SK-N-MC (cell line): ENCODE measurements at places on chromosomes 4 and X.
A peak's percentile ranks its signal among the peaks of the same experiment; 100 is the strongest.

DNA sequence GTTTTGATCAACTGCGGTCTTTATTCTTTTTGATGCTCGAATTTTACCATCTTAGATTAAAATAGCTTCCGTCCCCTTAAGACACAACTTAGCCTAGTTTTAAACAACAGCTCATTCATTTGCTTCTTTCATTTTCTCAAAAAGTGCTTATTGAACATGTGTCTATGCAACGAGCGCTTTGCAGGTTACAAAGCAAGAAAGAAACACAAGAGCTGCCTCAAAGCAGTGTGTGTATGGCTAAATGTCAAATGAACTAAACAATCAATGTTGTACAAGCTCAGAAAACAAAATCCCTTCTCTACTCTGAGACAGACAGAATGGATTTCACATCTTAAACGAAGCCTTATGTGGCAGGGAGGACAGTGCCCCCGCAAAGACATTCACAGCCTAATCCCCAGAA lies 61.0 kb downstream of the EVC2 start:
- DNase-seq = no peak

DNA sequence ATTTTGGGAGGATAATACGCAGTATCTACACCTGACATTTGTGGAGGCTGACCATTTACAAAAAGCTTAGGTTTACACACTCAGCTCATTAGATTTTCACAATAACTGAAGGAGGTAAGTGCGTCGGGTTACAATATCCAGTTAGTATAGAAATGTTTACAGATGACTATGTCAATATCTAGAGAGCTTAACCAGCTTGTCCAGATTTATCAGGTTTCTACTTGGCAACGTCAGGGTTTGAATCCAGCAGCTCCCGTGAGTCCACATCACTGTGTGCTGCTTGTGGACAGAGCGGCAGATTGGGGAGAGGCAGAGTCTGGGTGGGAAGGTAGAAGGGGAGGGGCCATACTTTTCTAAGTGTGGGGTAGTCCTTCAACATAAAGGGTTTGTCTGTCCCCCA lies 28.3 kb downstream of the ARHGAP10 start:
- no peak for DNase-seq

DNA sequence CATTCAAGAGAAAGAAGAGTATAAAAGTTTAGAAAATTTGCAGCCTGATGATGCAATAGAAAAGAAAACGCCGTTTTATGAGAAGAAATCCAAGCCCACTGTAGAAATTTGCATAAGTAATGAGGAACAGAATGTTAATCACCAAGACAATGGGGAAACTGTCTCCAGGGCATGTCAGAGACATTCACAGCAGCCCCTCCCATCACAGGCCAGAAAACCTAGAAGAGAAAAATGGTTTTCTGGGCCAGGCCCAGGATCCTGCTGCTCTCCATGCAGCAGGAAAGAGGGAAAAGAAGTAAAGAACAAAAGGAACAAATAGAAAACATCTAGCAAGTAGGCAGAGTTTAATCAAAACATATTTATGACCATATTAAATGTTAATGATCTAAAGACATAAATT lies 119.0 kb downstream of the ANKRD50 start:
- DNase-seq = no peak

GRCh38 chr4:37918653-37919052 lies 27.8 kb downstream of the TBC1D1 start:
- DNase-seq = no peak

DNA sequence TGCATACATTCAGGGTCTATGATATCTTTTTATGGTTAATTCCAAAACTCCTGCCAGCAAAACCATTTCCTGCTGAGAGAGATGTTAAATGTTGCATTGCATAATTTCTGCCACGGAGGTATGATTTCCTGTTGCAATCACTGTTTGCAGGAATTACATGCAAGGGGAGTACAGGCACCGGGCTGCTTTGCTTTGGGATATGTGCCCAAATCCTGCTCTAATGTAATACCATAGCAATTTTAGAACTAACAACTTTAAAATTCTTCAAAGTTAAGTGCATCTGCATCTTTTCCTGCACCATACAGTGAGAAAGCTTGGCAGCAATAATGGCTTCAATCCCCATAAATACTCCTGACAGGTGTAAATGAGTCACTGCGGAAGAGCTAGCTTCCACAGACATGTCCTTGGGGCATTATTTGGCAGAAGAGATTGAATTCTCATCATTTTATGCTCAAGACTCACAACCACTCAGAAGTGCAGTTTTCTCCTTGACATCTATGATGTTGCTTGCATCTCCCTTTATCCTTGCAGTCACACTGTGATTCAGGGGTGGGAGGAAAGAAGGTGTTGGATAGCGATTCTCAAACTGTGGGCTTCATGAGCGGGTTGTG lies 29.6 kb downstream of the TRIM2 start:
- peak; percentile 98 for DNase-seq

DNA sequence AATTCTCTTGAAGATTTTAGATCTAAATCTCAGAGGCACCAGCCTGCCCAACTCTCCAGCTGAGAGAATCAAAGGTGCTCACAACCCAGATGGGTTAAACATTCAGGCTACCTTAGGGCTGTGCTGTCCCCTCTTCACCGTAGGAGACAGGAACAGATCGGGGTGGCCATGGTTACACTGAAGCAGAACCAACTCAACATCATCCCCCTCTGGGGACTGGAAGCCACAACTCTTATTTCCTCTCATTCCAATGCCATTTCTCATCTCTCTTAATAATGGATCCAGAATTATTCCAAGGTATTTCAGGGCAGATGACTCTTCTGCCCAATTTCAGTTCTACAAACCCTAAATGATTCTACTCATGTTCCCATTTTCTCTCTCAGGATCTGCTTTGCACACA lies 109.7 kb downstream of the NKX6-1 start:
- no peak for DNase-seq

GRCh38 chr4:138266948-138267347 lies 24.8 kb upstream of the SLC7A11 start:
- DNase-seq = no peak

DNA sequence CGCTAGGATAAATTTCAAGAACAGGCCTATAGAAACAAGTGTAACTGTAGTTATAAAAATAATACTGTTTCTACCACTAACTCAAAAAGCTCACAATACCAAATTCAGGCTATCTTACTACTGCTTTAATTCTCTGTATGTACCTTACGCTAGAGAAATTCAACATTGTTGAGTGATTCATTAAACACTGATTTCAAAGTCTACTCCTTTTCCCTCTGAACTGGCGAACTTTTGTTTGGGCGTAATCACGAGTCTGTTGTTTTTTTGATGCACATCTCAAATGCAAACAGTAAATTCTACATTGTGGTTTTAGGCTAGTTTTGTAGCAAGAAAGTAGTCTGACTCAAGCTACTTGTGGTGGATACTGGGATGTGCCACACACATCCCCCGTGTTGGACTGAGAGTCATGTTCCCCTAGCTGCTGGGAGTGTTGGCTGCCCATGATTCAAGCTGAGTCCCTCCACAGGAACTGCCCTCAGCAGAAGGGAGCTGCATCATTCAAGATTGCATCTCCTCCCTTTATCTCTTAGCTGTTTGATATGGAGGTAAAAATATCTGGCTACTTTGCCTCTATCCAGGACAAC lies 406.1 kb downstream of the RAPGEF2 start:
- DNase-seq = no peak

DNA sequence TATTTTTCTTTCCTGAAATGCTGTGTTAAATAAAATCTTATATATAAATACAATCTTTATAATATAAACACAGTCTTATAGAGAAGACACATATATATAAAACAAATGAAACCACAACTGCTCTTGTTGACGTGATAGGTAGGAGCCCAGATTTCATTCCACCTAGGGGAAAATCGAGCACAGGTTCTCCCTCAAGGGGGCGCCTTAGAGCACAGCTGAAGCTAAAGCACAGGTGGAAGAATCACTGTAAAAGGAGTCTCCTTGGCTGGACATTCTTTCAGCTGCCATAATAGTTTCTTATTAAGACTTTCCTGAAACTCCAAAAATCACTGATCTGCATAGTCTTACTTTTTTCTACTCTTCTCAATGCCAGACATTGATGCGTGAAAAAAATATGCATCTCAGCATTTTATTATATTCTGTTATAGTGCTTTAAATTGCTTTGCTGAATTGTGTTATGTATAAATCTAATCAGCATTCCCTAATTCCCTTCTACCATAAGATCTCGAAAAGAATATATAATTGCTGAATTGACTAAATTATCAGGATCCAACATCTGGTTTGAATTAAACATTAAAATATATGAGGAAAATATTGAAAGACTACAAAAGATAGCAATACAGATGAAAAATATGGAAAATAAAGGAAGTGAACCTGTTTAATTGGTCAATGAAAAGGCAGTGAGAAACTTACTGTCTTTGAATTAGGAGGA lies 25.5 kb upstream of the RXFP1 start:
- DNase-seq = peak; percentile 57
